ENCODE measurements at places on chromosomes 3 and 15. TPM values are rescaled to one million over a fixed set of nuclear protein-coding genes. Genes with fewer than 3 reads are reported as not detected.

GRCh38 chr3:127151992-127152650 is 40.8 kb upstream of the PRR23E start:
- H3K4me1 ChIP-seq, result no peaks in the 10 kb centered on the region
- H3K36me3 ChIP-seq, result no peaks in the 10 kb centered on the region
- peaks cover 5% of the 10 kb centered on the region for H3K27me3 ChIP-seq
- no peak overlapping the region for H3K4me3 ChIP-seq
- H3K27ac ChIP-seq, result no peak overlapping the region
- no peak for DNase-seq

- no peaks in the 10 kb centered on the region for H3K4me1 ChIP-seq
- DNase-seq, result no peak
- no peaks in the 10 kb centered on the region for H3K36me3 ChIP-seq
- peaks cover 9% of the 10 kb centered on the region for H3K27me3 ChIP-seq
- no peak overlapping the region for H3K4me3 ChIP-seq
These were observed 231.9 kb upstream of the WNT5A start for GRCh38 chr3:55719006-55719405.

Gene IL17RD
- 5.0 TPM for polyA plus RNA-seq

Gene CPLX3
- not detected for polyA plus RNA-seq

Gene PLA2G4F
- 3.6 TPM for polyA plus RNA-seq
